ENCODE measurements at places on chromosomes 6 and 20.

DNA sequence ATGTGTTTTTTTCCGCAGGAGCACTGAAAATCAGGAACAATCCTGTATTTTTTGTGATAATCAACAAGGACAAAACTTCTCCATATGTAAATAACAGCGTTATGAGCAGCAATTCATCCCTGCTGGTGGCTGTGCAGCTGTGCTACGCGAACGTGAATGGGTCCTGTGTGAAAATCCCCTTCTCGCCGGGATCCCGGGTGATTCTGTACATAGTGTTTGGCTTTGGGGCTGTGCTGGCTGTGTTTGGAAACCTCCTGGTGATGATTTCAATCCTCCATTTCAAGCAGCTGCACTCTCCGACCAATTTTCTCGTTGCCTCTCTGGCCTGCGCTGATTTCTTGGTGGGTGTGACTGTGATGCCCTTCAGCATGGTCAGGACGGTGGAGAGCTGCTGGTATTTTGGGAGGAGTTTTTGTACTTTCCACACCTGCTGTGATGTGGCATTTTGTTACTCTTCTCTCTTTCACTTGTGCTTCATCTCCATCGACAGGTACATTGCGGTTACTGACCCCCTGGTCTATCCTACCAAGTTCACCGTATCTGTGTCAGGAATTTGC, at the start of gene TAAR6:
Gene TAAR6 (plus strand): TSS at position 102 of the 557 bp plus-strand sequence. CDS start 0 bp downstream, at position 102.
- no peak for DNase-seq

GRCh38 chr6:107813555-107814194, 10.4 kb downstream of the SCML4 start:
- no peak for DNase-seq

GRCh38 chr6:137873273-137873762, 6.3 kb downstream of the TNFAIP3 start:
- no peak for DNase-seq

- DNase-seq: no peak
Measured at GRCh38 chr20:17676942-17677341, 5.1 kb downstream of the RRBP1 start.

DNA sequence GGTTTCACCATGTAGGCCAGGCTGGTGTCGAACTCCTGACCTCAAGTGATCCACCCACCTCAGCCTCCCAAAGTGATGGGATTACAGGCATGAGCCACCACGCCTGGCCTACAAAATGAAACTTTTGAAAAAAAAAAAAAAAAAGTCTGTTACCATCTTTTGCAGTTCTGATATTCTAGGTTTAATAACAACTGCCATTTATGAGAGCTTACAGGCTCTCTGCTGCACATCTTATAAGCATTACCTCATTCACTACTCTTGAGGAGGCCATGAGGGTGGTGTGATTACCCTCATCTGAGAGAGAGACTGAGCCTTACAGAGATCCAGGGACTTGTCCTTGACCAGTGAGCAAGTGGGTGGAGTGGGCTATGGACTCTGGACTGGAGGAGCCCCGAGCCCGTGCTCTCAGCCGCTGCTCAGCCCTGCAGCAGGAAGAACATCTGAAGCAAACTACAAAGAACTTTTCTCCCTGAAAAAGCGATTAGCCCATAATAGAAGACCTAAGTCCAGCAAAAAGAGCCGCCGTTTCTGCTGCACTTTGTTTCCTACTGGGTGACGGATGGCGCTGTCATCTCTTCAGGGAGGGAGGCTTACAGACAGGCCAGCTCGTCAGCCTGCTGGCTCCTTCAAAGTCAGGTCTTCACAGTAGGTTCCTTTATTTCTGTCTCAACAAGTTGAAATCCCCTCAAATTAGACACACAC, 119.8 kb upstream of the AKAP12 start:
- no peak for DNase-seq

- no peak for DNase-seq
Measured at GRCh38 chr6:119620846-119621555, 271.4 kb upstream of the MAN1A1 start.

GRCh38 chr6:122758927-122759334, 20.6 kb upstream of the FABP7 start:
- DNase-seq: no peak

- DNase-seq: no peak
Measured at GRCh38 chr6:144769142-144769541, 484.0 kb downstream of the UTRN start.
